Activated naive CD4-positive, alpha-beta T cell treated with anti-CD3 and anti-CD28 coated beads, Interleukin-2, amount 50 U/mL, for 72 hours (primary cell): ENCODE measurements at places on chromosomes 13 and 19. TPM values are rescaled to one million over a fixed set of nuclear protein-coding genes. Genes with fewer than 3 reads are reported as not detected.

DNA sequence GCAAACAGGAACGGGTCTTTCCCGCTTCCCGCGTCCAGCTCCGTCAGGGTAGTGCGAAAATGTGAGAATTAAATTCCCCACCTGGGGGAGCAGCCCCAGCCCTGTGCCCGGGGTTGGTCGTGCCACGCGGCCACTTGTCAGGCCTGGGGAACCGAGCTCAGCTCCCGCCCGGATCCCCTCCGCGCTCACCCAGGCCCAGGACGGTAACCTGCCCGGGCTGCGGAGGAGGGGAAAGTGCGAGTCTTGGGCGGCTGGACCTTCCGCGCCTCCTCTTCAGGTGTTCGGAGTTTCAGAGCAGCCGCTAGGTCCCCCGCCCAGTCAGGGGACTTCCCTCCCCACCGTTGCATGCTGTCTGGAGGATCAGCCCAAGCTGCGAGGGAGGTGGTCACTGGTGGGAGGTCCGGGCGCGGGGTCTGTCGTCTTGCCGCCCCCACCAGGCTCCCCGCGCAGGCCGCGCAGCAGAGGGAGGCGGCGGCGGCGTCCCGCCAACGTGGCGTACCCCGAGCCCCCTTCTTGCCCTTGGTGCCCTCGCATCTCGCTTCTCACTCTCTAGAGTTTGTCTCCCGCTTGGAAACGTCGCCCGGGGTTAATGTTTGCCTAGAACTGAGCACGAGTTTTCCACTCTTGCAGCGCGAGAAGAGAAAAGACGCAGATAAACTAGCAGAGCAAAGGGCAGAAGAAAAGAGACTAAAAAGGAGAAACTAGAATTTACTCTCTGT is 8.1 kb downstream of the URAD start:
- DNase-seq: no peak

GRCh38 chr19:55198651-55199050 is 10.7 kb downstream of the PTPRH start:
- no peak for DNase-seq

DNA sequence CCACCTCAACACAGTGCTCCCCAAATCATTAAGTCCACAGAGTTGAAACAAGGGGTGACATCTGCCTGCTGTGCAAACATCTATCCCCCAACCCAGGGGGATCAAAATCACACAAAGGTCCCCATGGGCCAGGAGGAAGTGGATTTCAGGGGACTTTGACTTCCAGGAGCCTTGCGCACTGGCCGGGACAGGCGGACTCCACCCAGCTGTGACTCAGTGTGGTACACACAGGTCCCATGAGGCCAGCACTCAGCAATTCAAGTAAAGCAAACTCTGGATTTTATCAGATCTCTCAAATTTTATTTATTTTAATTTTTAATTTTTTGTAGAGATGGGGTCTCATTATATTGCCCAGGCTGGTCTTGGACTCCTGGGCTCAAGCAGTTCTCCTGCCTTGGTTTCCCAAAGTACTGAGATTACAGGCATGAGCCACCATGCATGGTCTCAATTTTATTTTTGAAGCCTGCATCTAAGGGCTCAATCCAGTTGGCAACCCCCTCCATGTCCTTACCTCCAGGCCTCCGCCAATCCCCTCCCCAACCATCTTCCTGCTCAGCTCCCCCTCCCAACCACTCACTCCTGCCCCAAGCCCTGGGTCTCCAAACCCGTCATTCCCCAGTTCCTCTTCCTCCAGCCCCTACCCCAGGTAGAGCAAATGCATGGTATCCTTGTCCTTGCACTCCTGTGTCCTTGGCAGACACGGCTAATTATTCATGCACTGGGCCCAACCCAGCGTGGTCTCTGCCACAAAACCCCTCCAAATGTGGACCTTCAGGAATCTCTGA is 18.2 kb downstream of the ARHGAP33 start:
- DNase-seq: no peak

DNA sequence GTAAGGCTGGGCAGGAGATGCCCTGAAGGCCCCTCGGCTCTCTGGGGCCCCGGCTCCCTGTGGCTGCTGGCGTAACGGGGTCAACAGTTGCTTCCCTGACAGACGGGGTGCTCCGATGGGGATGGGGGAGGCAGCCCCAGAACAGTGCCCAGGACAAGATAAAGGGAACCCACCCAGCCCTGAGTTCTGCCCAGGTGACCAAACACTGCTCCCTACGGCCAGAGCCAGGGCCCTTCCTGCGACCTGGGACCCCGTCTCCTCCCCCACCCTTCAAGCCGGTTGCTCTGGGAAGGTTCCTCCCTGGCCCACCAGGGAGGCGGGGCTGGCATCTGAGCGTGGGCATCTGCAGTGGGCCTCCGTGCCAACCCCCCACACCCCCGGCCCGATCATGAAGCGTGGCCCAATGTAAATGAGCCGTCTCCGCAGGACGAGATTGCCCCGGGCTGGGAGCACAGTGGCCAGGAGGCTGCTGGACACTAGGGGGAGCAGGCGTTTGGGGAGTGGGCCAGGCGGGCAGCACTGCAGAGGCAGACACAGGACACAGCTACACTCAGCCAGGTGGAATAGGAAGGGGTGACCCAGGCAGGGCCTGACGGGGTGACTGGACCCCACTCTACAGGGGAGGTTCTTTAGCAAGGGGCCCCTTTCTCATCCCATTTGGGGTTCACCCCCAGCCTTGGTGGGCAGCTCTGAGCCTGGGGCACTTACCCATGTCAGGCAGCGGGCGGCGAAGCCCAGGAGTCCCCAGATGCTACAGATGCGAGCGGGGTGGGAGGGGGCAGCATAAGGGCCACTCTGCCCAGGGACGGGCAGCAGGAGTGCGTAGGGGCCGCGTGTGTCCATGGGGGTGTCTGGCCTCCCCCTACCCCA is 1.2 kb upstream of the NKPD1 start:
- DNase-seq: no peak

- DNase-seq: no peak
These were observed 8.1 kb downstream of the PAK4 start for GRCh38 chr19:39133431-39134270.

SHANK1 gene
- not detected for total RNA-seq
